Cortex of kidney (tissue), 1 donor: ENCODE measurements at places on chromosomes 6 and 20.

DNA sequence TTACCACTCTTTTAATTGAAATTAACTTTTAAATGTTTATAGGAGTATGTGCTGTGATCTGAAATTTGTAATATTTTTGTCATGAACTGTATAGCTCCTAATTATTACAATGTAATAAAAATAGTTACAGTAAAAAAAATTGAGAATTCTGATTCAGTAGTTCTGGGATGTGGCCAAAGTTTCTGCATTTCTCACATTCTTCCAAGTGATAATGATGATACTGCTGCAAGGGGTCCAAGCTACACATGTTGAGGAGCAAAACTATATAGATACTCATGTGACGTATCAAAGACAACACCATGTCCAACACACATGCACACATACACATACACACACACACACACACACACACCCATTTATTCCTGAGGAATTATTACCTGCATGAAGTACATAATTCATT is 71.0 kb upstream of the FAM83B start:
- no peak for DNase-seq

DNA sequence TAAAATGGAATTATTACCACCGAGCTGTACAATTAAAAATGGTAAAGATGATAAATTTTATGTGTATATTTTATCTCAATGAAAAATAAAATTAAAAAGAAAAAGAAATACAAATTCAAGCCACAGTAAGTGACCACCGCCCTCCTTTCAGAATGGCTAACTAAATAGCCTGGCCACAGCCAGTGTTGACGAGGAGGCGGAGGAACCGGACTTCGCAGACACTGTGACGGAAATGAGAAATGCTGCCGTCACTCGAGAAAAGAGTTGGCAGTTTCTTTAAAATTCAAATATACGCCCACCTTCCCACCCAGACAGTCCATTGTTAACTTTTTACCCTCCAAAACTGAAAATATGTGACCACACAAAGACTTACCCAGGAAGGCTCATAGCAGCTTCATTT is 50.0 kb downstream of the FOXF2 start:
- no peak for DNase-seq

DNA sequence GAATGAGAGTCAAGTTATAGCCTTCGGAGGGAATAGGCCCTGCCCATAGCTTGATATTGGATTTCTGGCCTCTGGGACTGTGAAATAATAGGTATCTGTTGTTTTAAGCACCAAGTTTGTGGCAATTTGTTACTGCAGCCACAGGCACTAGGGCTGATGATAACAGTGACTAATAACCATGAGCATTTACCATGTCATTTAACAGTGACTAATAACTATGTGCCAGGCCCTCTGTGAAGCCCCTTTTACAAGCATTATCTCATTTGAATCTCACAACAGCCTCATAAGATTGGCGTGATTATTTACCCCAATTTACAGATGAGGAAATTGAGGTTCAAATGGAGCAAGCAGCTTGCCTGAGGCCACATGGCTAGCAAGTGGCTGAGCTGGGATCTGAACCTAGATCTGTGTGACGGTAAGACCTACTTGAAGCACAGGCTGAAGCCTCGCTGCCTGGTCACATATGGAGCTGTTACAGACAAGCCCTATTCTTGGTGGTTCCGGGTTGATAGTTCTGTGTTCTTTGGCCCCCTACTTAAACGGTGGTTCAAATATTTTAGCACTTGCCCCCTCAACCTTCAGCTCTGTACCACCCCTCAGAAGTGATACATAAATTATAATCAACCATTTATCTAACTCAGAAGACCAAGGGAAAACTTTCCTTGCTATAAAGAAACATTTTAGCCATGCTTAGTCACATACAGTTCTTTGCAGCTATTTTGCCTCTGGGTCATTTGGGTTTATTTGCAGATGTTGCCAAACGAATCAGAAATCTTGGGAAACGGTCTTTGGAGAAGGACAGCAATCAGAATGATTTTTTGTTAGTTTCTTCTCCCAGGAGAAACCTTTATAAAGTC is 98.3 kb downstream of the ELOVL5 start:
- DNase-seq, result no peak

GRCh38 chr20:59253325-59253724 is 47.1 kb upstream of the EDN3 start:
- no peak for DNase-seq

DNA sequence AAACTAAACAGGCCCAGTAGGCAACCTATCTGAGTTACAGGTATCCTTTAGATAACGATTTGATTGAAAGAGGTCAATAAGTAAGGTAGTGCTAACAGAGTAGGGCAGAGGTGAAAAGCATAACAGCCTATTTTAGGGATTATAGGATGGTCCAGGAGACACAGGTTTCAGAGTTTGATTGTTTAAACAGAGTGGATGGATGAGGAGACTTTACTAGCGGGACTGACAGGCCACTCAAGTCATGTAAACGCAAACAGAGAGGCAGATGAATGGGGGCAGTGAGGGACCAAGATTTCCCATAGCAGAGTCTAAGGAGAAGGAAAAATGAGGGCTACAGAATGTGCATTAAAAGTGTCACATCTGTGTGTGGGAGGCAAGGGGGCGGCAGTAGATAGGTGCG is 4.8 kb downstream of the NEDD9 start:
- DNase-seq, result no peak

GRCh38 chr6:148846778-148847761 is 100.2 kb downstream of the UST start:
- no peak for DNase-seq

DNA sequence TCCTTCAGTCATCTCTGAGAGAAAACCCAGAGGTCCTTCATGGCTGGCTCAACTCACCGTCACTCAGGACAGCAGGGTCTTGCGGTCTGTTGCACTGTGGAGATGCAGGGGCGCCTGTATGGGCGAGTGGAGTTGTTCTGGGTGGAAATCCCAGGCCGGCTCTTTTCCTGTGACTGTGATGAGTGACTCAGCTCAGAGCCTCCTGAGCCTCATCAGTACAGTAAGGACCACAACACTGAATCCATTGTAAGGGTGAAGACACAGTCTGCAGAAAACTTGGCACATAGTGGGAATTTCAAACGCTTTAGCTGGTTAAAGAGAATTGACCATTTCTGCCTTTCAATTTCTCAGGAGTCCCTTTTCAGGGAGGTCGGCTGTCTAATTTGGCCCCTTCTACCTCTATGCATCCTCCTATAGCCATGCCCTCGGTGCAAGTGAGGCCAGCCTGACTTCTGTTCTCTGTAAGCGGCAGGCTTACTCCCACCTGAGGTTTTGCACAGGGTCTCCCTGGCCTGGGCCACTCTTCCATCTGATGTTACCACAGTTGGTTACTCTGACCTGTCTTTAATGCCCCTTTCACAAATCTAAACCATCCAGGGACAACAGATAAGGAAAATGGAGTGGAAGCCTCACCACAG is 35.5 kb upstream of the TBXT start:
- DNase-seq, result no peak

- DNase-seq, result no peak
These were observed 58.0 kb downstream of the CD2AP start for GRCh38 chr6:47535316-47536225.

- DNase-seq, result no peak
These were observed 284.8 kb downstream of the GMDS start for GRCh38 chr6:1960486-1961142.

DNA sequence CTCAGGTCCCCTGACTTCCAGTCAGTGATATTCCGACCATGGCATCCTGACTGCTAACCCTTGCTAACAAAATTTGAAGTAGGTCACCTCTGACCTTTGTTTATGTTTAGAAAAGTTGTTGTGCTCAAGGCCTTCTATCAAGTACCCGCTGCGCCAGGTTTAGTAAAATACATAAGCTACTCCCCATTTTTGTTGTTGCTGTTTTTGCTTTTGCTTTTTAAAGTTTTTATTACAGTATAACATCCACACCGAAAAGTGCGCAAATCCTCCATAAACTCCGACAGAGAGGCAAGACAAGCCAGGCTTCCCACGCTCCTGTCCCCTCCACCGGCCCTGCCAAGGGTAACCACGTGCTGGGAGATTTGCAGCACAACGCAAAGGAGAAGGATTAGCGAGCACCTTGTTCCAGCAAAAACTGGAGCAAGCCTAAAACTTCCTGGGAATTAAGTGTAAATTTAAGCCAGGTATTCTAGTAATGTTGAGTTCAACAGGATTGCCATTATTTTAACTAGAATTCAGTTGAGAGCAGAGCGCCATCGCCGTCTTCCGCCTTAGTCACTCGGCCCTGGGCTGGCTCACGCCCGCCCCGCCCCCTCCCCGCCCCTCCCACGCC is 17.8 kb upstream of the HMGN4 start:
- no peak for DNase-seq

DNA sequence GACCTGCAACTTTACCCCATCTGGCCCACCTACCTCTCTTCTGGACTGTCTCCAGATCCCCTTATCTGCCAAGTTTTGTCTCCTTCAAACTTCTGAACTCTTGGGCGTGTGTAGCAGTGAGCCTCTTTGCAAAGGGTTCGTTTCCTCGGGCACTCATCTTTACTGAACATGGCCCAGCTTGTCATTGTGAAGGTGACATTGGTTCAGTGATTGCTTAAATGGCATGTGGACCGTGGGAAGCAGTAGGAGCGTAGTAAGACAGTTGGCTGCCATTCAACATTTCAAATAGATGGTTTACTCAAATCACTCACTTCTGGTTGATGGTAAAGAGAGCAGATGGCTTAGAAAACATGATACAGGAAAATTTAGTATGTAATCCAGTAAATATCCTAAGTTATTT is 34.8 kb upstream of the KIF25 start:
- no peak for DNase-seq

DNA sequence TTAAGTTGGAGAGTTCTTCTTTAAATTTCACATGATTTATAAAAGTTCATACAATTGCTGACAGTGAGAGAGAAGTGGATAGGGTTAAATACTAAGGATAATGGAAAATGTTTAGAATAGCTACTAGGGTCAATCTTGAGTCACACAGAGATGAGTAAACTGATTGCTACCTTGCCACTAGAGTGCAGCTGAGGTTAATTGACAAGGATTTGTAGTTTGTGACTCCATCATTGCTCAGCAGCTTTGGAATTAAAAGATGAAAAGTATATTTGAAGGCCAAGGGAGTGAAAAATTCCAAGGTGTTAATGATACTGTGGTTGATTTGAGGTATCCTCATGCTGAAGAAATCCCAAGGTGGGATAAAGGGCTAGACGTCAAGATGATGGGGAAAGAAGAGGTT is 524.0 kb downstream of the UTRN start:
- DNase-seq, result no peak

DNA sequence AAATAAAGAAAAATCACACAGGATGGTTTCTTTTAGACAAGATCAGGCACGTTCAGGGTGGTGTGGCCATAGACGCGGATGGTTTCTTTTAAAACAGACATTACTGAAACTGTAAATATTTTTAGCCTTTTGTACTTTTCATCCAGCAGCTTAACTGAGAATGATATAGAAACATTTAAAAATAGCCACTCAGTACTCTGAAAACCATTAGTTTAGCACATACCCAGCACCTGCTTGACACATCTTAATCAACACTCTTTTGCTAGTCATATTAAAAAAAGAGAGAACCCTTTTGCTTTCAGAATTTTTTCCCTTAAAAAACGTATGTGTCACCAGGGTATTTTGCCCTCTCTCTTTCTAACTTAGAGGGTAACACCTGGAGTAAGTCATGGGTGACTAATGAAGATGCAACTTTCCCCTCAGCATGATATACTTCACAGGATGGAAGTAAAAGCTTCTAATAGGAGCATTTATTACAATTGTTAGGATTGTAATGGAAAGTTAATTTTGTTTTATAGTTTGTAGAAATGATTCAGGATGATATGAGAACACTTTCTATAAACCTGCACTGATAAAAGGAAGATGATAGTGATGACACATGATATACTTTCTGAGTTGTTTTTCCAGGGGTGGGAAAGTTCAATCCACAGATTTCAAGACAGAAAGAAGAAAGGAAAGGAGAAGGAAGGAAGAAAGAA is 45.2 kb downstream of the BACH2 start:
- DNase-seq, result no peak

GRCh38 chr20:10465135-10465534 is 30.0 kb downstream of the SLX4IP start:
- no peak for DNase-seq

GRCh38 chr6:55868771-55869479 is 6.5 kb downstream of the BMP5 start:
- no peak for DNase-seq

DNA sequence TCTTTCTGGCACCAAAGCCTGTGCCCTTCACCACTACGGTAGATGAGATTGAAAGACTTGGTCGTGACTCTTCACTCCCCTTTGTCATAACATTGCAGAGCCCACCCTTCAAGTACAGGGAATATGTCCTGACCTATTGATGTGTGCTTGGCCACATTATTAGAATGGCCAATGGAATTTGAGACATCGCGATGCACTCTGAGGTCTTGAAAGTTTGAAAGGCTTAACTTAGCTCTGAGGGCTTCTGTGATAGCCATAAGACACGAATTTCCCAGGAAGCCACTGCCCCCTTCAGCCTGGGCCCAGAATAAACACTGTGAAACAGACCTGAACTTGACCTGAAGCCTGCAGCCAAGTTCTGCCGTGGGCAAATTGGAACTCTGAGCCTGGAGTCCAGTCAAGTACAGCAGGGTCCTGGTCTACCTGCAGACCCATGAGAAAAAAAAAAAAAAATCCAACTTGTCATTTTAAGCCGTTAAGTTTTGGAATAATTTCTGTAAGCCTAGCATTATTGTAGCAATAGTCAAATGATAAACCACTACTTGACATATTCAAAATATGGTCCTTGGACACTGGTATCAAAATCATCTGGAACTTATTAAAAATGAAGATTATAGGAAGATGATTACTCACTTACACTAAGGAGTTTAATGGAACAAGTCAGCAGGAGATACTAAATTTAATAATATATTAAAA is 36.9 kb upstream of the TRAF3IP2 start:
- no peak for DNase-seq

DNA sequence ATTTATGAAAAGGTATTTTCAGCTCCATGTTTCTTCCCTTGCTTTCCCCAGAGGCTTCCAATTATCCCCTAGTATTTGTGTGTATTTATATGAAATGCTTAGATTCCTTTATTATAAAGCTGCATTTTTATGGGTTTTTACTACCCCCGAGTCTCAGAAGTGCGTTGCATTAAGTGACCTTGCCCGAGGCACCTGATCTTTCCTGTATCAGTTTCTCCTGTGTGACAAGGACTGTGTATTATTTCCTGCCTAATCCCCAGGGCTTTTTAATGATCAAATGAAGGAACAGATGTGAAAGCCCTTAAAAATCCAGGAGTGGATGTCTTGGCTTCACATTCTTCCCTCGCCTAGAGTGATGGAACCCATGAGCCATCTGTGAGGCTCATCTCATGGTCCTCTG is 118.8 kb downstream of the TULP4 start:
- DNase-seq, result no peak

GRCh38 chr6:138692978-138693909 is 80.3 kb upstream of the CCDC28A start:
- DNase-seq, result no peak
